Activated gamma-delta T cell (primary cell): ENCODE measurements at places on chromosomes 5 and 9.

- no peak for DNase-seq
Observed at GRCh38 chr5:33969572-33970452, 14.7 kb downstream of the SLC45A2 start.

- DNase-seq, result no peak
Observed at GRCh38 chr5:70440-70839, 21.5 kb upstream of the PLEKHG4B start.

- no peak for DNase-seq
Observed at GRCh38 chr5:139162448-139162847, 35.7 kb downstream of the SIL1 start.

DNA sequence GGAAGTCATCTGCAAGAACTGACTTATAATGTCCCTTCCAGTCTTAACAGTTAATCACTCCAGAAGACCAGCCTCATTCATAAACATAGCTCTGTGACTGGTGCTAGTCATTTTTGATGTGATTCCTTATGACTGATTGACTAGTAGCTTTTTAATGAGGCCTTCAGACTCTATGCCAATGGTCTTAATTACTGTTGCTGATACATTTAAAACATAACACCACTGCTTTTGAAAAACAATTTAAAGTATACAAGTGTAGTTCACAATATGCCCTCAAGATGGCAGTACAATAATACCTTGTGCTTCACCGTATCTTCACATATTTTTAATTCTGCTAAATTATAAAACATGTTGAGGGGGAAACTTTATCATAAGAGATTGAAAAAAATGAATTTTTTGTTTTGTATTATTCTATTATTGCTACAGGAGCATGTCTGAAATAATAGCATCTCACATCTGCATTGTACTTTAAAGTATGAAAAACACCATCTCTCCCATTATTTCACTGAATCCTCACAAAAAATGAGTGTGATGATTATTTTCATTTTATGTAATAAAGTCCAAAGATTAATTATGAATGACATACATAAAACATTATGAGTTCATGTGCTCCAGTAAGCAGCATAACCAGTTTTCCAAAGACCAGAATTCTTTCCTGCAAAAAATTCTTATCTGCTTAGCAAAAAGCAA lies 55.2 kb upstream of the SHISAL2B start:
- no peak for DNase-seq

DNA sequence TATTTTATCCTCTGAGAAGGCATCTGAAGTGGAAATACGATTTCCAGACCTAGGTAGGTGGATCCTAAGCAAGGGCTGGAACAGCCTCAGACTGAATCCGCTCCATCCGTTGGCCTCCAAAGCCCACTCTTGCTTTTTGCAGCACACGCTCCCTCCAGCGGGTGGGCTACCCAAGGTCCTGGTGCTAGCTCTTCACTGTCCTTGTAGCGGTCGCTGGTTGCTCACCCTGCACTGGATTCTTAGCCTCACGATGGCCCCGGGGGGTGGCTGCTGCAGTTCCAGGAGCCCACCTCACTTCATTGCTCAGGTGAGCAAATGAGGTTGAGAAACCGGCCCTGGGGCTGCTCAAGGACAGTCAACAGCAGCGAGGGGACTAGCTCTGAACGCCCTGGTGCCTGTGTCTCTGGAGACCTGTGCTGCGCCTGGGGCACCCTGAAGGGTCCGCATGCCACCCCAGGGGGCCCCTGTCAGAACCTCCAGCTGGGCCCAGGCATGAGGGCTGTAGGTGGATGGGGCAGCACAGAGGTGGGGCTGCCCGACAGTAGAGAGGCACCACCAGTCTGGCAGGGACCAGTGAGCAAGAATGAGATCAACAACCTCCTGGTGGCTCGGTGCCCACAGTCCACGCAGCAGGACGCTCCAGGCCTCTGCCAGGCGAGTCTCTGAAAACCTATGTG lies 4.3 kb downstream of the MGAT4B start:
- no peak for DNase-seq

GRCh38 chr5:158458086-158458485 lies 599.1 kb upstream of the CLINT1 start:
- no peak for DNase-seq

DNA sequence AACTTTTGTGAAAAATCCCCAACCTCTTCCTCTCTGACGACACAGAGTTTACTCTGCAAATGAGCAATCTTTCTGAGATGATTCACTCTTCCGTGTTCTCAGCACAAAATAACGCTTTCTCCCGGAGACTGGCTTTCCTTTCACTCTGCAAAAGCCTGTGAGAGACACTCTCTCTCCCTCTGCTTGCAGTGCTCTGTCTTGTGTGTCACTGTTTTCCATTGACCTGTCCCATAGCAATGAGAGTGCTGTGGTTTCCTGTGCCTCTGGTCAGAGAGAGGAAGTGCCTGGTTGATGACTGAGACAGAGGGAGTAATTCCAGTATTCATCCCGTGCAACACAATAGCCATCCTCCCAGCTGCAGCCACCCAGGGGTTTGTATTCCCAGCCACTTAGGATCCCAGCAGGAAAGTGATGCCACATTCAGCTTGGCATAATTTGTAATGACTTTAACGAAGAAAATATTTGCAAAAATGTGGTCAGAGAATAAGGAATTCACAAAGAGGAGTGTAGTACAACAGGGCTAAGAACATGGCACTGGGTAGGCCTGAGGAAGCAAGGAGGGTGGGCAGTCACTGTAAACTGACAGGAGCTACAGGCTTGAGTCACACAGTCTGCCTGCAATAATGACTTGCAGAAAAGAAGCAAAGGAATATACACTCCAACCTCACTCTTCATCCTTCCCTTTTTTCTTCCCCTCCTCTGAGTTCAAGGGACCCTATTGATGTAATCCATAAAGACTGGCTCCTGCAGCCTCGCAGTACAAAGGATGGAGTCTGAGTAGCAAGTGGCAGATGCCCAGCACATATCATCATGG lies 463.5 kb upstream of the RGMB start:
- no peak for DNase-seq

DNA sequence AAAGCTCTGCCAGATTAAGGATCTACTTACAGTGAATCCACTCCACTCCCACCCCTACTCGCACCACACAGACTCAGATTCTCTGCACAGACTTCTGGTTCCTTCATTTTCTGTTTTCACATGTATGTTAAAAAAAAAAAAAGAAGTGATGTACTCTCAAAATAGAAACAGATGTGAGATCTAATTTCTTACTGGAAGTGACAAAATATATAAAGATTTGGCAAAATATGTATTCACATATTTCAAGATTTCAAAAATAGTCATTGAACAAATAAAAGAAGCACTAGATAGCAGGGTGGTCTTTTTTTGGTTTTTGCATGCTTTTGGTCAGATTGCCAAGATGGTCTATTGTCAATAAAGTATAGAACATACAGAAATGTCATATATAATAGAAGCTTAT lies 379.2 kb downstream of the TMEM167A start:
- no peak for DNase-seq

DNA sequence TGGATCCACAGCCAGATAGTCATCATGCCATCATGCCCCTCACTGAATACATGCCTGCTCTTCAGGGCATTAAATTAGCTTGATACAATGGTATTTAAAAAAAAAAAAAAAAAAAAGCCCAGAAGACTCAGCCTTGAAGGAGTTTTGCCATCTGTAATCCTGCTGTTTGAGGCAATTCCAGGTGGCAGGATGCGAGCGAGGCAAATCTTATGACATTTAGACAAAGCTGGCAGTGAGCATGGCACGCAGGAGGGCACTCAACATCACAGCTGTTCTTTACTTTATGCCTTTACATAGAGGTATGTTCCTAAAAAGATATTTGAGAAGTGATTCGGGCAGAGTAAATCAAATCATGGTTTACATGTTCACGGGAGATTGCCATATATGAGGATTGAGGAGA lies 692.0 kb upstream of the DMAC1 start:
- DNase-seq, result no peak

GRCh38 chr5:19795218-19795617 lies 192.8 kb downstream of the CDH18 start:
- no peak for DNase-seq

- no peak for DNase-seq
Observed at GRCh38 chr9:116978155-116978554, 291.1 kb downstream of the TRIM32 start.

GRCh38 chr5:107936515-107936914 lies 265.8 kb upstream of the EFNA5 start:
- no peak for DNase-seq

DNA sequence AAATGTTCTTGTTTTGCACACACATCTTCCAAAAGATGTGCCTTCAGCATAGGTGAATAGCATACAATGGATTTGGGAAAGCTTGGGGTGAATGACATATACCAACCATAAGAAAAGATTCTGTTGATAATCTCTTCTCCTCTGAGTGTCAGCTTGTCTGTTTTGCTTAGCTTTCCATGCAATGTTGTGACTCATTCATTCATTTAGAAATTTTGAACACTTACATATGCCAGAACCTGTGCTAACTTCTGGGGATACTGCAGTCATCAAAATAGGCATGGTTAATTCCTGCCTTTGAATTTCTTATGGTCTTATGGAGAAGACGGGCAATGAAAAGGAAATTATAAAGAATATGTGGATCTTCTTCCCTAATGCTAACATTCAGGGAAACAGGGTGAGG lies 14.1 kb downstream of the ADRB2 start:
- DNase-seq, result no peak

DNA sequence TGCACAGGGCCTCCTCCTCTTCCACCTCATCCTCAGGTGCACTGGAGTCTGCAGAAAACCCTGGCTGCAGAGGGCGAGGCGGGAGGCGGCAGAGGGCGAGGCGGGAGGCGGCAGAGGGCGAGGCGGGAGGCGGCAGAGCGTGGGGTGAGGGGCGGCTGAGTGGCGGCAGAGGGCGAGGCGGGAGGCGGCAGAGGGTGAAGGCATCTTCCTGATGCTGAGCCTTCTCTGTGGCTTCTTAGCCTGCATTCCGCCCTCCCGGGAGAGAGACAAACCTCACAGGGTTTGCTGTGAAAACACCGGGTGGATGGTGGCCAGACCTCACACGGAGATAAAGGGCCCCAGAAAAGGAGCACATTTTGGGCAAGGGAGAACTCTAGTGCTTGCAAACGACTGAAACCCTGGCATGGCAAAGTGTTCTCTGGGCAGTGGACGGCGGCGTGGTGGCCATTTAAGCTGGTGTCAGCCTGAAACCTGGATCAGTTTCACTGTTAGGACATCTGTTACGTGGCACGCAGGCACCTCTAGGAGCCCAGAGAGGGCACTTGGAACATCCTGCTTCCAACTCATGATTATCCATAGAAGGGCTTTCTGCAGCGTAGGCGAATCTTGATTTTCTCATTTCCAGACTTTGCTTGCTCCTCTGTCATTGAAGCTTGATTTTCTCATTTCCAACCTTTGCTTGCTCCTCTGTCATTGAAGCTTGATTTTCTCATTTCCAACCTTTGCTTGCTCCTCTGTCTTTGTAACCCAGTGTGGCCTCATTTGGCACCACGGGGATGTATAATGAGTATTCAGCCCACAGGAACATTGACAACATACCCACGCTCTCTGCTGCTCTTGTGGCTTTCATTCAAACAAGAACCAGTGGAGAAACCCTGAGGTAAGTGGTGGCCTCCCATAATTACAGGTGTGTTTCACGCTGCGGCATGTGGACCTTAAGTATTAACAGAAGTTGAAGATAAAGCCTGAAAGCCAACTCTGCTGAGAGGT lies 16.3 kb upstream of the PLEKHG4B start:
- DNase-seq, result no peak

DNA sequence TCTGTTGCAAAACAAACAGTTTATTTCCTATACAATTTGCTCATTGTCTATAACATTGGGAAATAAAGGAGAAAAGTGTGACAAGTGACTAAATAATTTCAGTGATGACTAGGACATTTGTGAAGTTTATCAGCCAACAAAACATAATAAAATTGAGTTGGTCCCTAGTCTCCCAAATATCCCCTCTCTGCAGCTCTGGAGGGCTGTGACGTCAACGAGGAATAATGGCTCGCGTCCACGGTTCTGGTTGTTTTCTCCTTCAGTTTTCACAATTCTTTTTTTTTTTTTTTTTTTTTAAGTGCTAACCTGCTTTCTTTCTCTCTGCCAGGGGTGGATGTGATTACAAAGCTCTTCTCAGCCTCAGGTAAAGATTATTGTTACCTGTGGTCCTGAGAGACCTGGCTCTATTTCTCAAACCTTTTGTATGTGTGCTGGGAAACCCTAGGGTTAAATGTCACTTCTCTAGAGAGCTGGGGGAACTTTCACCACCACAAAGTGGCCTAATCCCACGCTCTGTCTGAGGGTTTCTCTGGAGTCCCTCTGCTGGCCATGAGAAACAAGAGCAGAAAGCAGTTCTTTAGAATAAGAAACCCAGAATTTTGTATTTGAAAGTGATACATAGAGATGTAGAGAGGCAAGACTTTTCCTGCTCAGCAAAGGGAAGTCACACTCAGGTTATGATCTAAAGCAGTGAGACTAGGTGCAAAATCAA lies 36.2 kb upstream of the ANKRD55 start:
- DNase-seq, result no peak

DNA sequence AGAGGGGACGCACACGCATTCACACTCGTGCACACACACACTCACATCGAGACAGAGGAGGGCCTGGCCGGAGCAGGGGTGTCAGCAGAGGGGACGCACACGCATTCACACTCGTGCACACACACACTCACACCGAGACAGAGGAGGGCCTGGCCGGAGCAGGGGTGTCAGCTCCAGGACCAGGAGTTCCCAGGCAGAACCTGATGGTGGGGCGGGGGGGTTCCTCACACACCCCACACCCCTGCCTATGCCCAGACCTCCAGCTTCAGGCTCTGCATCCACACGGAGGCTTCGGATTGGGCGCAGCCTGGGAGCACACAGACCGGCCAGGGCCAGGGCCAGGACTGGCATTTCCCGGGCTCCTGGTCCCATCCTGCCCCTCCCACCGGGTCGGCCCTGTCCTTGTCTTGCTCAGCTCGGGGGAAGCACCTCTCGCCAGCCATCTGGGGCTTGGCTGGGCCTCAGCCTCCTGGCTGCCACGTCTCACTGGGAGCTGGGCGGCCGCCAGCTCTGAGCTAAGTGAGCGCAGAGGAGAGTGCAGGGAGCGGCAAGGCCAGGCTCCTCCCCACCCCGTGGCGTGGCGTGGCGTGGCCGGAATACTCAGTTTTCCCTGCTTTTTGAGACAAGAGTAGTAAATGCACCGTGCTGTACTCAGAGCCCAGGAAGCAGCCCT lies 31.3 kb downstream of the ADAMTS2 start:
- DNase-seq, result no peak

GRCh38 chr9:87827341-87827740 lies 55.3 kb upstream of the SPATA31E1 start:
- DNase-seq, result no peak

GRCh38 chr9:95927271-95928004 lies 51.9 kb downstream of the ERCC6L2 start:
- no peak for DNase-seq

DNA sequence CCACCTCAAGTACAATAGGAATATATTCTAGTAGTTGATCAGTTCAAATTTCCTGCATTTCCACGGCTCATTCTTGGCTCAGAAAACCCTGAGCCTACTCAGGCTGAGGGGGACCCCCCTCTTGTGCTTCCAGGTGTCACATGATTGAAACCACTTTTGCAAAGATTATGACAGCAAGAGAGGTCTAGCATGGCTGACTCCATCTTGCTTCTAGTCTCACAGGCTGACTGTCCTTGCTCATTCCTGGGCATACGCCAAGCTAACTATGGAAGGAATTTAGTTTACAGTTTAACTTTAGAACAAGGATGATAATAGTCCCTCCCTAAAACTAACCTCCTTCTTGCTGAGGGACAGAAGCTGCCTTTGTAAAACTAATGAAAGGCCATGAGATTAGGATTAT lies 154.1 kb downstream of the SNX18 start:
- no peak for DNase-seq
